ENCODE measurements at places on chromosomes 11 and 22.

- no peak for DNase-seq
Measured at GRCh38 chr22:18975434-18976196, 39.5 kb upstream of the PRODH start.

DNA sequence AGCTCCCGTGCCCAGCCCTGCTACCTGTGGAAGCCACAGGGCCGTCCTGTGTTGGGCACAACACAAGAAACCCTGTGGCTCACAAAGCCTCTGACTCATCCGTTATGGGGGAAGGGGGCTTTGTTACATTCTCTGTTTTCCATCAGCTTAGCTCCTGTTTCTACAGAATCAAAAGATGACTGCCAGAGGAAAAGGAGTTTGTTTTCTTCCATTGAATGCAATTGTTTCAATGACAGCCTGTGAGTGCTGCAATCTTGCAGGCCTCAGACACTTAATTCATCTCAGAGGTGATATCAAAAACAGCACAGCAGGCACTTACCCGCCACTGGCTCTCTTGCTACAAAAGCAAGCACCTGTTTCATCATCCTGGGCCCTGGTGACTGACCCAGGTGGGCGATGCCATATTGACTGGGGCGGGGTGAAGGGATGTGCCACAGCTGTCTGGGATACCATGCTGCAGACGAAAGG lies 194.3 kb downstream of the OPCML start:
- no peak for DNase-seq

- no peak for DNase-seq
Measured at GRCh38 chr11:68338051-68338780, 25.8 kb downstream of the LRP5 start.

- no peak for DNase-seq
Measured at GRCh38 chr11:44047931-44048431, at the start of gene ACCSL. ACCSL (plus strand) TSS chr11:44047981; CDS start chr11:44048037, 56 bp downstream.

- no peak for DNase-seq
Measured at GRCh38 chr11:15685306-15685705, 570.6 kb downstream of the INSC start.

DNA sequence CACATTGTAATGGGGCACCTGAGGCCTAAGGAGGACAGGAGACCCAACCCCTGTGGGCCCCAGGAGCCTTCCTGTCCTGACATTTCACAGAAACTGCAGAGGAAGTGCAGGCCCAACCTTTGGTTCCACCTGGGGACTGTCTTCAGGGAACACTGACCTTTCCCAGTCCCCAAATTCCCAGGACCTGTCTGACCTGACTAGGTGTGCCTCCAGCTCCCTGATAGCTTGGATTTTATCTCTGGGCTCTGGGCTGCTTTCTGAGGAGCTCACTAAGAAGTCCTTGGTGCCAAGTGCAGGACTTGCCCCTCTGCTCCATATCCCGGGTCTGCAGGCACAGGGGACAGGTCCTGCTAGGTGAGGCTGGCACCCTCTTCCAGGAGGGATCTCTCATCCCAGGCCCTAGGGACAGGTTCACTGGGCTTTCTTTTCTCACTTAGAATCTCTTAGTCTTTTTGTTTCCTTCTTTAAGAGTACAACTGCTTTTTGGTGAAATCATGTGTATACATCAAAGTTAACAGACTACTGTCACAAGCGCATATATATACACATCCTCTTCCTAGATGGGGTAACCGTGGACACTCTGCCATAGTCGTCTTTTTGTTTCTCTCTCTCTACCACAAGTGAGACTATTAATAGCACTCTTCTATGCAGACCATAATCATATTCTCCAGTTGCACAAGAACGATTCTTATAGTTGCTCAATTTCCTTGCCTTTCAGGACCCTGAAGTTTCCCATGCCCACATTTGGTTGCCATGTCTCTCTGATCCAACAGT lies 72.0 kb upstream of the IGLL5 start:
- DNase-seq: no peak

DNA sequence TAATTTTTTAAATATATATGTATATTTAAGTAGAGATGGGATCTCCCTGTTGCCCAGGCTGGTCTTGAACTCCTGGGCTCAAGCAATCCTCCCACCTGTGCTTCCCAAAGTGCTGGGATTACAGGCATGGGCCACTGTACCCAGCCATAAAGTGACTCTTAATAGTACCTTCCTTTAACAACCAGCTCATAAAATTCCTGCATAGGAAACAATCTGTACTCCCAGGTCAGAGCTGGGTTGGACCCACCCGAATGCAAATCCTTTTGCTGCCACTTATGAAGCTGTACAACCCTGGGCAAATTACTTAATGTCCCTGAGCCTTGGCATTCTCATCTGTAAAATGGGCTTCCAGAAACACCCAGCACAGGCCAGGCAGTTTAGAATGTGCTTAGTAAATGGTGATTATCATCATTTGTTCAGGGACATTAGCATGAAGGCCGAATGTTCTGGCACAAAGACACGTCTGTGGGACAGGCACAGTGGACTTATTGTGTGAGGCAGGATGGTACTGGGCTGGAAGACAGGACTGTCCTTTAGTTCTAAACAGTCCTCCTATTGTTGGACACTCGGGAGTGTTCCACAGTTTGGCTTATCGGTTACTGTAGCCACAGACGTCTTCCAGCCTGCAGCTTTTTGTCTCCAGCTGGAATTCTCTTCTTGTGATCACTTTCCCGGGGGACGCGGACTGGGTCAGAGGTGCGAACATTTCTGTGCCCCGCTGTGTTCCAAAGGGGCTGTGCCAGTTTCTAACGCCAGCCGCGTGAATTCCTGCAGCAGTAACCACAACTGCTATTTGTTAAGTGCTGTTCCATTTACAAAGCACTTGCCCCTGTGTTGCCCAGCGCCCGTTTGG lies 6.0 kb downstream of the PDXP start:
- no peak for DNase-seq

GRCh38 chr11:35812828-35813227 lies 131.0 kb upstream of the LDLRAD3 start:
- no peak for DNase-seq
